ENCODE measurements at places on chromosomes 6 and 20.

GRCh38 chr6:129903082-129903481 is 42.0 kb upstream of the TMEM244 start:
- no peak for DNase-seq

GRCh38 chr6:97813889-97814567 is 531.0 kb upstream of the MMS22L start:
- no peak for DNase-seq

DNA sequence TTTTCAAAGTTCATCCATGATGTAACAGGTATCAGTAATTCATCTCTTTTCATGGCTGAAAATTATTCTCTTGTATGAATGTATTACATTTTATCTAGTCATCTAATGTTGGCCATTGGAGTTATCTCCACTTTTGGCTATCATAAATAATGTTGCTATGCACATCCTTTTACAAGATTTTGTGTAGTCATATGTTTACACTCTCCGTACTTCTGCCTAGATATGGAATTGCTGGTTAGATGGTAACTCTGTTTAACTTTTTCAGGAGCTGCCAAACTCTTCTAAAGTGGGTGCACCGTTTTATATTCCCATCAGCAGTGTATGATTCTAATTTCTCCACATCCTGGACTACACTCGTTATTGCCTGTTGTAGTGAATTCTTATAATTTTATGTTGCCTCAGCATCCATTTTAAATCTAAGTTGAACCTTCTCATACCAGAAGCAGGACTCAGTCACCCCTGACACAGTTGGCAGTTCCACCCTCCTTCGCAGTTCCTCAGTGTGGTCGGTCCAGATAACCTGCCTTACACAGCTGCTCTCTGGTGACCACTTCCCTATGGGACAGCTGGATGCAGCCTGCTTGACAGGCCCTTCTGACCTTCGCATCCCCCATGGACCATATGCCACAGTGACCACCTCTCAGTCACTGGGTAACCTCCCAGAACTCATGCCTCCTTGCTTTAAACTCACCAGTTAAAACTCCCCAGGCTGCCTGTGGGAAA is 33.9 kb downstream of the KIZ start:
- no peak for DNase-seq

DNA sequence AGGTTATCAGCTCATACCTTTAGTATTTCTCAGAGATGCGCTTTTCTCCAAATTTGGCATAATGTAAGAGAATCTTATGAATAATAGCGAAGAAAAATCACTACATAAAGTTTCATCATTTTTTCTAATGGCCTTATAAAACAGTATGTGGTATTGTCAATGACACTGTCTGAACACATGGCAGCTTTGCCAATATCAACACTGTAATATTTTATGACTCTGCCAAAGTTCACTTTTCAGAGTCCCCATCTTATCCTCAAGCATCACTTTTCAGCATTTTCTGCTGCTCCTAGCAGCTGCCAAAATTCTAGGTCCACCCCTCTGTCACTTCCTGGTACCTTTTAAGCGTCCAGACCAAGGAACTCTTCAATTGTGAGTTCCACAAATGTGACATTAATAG is 171.5 kb upstream of the C6orf118 start:
- DNase-seq = no peak

- DNase-seq = no peak
Observed at GRCh38 chr6:161233986-161234661, 39.7 kb downstream of the AGPAT4 start.

DNA sequence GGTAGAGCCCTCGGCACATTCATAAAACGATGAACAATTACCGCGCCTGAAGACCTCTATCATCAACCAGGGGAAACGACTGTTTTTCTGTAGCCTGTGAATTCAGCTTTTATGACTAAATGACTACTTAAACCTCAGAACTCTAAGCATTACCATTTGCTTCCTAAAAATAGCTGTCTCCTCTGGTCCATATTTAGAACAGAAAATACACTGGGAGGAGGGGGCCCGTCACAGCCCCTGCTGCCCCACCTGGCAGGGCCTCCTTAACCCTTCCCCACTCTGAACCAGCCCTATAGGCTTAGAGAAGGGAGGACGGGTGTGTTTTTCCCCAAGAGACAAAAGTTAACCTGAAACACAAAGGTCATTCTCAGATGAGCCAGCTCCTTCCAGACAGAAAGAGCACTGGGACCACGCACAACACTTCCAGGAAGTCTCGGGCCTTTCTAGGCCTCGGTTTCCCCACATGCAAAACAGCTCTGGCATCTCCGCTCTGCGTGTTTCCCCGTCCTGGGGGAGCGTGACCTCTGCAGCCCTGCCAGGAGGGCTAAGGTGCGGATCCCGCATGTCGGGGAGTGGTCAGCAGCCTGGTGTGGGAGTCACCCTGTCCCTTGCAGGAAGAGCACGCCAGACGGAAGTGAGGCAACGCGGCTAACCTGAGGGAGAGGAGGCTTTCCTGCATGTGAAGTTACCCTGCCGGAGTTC is 193.9 kb downstream of the DLL1 start:
- DNase-seq = no peak

GRCh38 chr6:86017236-86017635 is 374.6 kb upstream of the SYNCRIP start:
- no peak for DNase-seq

DNA sequence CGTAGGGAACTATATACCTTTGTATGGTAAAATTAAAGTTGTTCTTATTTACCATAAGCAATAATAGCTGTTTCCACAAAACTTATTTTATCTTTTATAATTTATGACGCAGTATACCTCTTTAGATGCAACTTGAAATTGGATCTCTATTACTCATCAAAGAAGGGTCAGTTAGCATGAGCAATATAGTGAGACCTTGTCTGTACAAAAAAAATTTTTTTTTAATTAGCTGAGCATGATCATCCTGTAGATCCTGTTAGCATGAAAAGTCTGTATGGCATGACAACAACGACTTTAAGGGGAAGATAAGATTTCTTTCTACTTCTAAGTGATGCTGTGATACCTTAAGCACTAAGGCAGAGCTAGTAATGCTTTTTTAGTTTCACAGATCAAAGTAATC is 5.9 kb downstream of the ALDH5A1 start:
- DNase-seq = no peak

- no peak for DNase-seq
Observed at GRCh38 chr6:5046430-5046829, 38.7 kb upstream of the PPP1R3G start.

GRCh38 chr6:102525336-102525735 is 1131.8 kb downstream of the GRIK2 start:
- DNase-seq = no peak

DNA sequence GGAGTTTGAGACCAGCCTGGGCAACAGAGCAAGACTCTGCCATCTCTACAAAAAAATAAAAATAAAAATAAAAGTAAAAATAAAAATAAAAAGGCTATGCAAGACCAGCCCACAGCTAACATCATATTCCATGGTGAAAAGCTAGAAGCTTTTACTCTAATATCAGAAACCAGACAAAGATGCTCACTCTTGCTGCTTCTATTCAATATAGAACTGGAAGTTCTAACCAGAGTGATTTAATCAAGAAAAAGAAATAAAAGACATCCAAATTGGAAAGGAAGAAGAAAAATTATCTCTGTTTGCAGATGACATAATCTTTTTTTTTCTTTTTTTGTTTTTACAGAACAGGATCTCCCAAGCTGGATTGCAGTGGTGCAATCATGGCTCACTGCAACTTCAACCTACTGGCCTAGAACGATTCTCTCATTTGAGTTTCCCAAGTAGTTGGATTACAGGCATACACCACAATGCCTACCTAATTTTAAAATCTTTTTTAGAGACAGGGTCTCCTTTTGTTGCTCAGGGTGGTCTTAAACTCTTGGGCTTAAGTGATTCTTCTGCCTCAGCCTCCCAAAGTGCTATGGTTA is 100.7 kb upstream of the JAG1 start:
- no peak for DNase-seq

DNA sequence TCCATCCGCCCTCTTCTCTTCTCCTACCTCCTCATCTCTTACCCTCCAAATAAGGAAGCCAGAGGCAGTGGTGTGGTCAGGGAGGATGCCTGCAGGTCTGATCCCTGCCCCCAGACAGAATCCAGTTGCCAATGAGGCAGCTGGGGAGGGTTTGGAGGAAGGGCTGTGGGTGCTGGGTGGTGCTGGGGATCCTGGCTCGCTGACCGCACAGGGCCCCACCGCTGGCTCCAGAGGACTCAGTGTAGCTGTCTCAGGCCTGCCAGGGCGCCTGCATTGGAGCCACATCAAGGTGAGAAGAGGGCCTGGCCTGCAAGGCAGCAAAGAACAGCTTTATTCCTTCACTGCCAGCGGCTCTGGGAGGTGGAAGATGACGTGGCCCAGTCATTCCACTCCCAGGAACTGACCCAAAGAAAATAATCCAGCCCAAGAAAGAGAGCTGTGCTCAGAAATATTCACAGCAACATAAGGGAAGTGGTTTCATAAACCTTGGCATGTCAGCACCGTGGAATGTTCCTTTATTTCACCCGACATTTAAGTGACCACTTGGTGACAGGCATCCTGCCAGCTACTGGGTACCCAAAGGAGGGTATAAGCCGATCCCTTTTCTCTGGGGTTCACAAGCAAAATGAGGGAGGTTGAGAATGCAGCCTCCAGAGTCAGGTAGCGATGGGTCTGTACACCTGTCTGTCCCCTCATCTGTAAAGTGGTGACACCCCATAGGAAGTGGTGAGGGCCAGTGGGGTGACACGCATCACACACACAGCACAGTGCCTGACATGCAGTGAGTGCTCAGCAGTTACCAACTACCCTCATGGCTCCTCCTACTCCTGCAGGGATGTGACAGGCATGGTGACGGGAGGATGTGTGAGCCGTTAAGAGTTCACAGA is 125.1 kb downstream of the SNX5 start:
- no peak for DNase-seq

- DNase-seq = no peak
Observed at GRCh38 chr6:52365866-52366540, 4.1 kb downstream of the PAQR8 start.

DNA sequence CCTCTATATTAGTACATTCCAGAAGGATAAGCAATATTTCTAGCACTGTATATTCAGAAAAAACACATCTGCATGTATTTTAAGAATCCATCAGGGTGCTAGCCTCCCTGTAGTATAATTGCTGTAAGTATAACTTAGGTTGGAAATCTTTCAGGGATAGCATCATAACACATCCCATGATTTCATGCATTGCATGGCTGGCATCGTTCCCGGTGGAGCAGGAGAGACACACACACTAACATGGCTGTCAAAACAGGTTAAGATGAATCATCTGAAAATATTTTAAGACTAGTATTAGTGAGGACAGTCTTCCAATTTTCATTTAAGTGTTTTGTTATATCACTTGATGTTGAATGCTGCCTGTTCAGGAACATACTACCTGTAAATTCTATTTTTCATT is 32.1 kb upstream of the CENPW start:
- no peak for DNase-seq

DNA sequence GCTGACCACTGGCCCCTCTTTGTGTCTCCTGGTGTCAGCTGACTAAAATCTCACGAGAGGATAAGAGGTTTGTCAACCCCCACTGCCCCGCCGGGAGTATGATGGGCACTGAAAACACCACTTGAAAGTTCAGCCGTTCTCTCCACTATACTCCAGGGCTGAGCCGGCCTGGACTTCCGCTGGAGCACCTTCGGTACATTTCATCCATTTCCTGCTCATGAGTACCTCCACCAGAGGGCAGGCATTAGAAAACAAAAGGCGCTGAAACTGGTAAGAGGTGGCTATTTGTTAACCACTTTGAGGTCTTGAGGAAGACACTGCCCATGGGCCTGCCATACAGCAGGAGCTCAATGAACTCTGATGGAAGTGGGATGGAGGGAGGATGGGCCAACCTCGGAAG is 17.9 kb upstream of the ANKRD60 start:
- DNase-seq = no peak

DNA sequence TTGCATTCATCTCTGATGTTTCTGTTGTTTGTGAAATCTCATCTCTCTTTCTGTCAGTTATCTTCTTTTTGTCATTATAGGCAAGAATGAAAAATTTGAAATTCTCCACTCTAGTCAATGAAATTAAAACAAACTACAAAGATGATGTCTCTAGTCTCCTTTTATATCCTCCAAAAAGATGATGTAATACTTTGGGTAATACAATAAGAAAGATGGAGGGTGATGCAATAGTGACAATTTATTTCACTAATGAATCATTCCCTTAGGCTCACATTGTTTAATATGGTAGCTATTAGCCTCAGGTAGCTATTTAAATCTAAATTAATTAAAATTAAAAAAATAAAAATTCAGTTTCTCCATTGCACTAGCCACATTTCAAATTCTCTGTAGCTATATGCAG is 145.4 kb downstream of the UST start:
- DNase-seq = no peak

GRCh38 chr6:86848986-86849385 is 88.3 kb upstream of the HTR1E start:
- DNase-seq = no peak

- no peak for DNase-seq
Observed at GRCh38 chr6:13765570-13765969, 48.8 kb downstream of the MCUR1 start.

DNA sequence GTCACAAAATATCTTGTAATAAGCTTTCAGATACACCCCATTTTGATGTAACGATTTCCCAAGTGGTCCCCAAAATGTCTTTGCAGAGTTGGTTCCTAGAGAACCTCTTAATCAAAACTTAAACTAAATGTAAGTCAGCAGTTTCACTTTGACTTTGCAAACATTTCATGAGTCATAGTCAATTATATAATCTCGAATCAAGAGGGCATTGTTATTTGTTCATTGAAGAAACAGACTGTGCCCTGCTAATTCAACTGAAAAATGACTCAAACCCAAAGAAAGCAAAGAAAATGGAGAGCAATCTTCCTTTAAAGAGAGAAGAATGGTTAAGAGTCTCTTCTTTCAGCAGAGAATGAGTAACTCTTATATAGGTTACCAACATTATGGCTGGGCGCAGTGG is 58.3 kb downstream of the IPCEF1 start:
- DNase-seq = no peak

- no peak for DNase-seq
Observed at GRCh38 chr6:83978324-83978734, 55.2 kb upstream of the MRAP2 start.

DNA sequence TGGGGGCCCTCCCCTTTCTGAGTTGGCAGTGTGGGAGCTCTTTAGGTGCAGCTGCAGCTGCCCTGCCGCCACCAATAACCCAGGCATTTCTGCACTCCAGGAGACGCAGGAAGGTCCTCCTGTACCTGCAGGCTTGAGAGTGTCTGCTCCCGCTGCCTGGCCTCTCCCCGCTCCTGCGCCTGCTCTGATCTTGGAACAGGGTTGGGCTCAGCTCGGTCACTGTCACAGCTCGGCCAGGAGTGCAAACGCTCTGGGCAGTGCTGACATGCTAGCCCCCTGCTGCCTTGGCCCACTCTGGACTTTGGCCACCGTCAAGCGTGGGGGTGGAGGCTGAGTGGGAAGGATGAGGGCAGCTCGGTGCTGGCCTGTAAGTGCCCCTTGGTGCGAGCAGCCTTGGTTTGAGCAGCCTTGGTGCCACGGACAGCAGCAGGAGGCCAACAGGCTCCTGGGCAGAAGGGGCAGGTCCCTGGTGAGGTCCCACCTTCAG is 738.1 kb upstream of the GJE1 start:
- no peak for DNase-seq

Measured in activated T-cell treated with anti-CD3 and anti-CD28 coated beads, Interleukin-2, amount 50 U/mL, for 1 hour (primary cell).